ENCODE measurements at places on chromosomes 6 and 20.

DNA sequence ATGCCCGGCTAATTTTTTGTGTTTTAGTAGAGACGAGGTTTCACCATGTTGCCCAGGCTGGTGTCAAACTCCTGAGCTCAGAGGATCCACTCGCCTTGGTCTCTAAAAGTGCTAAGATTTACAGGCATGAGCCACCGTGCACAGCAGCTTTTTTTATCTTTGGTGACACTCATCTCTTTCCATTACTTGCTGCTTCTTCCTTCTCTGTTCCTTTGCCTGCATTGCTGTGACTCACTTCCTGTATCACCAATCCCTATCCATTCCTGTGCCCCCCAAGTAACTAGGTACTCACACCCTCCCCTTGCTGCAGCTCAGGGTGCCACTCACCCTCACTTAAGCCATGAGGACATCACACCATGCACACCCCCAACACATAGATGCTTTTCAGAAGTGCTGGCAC lies 24.6 kb downstream of the KHDC1L start:
- DNase-seq = no peak

GRCh38 chr6:158605266-158605878 lies 39.2 kb downstream of the DYNLT1 start:
- no peak for DNase-seq

GRCh38 chr6:141677598-141678211 lies 455.0 kb upstream of the GJE1 start:
- DNase-seq = no peak

- no peak for DNase-seq
Observed at GRCh38 chr20:21360705-21361104, 36.6 kb downstream of the NKX2-4 start.

Data from posterior vena cava (tissue), 2 donors.